Neural crest cell (in vitro differentiated cells): ENCODE measurements at places on chromosomes 5 and 9.
A peak's percentile ranks its signal among the peaks of the same experiment; 100 is the strongest.

DNA sequence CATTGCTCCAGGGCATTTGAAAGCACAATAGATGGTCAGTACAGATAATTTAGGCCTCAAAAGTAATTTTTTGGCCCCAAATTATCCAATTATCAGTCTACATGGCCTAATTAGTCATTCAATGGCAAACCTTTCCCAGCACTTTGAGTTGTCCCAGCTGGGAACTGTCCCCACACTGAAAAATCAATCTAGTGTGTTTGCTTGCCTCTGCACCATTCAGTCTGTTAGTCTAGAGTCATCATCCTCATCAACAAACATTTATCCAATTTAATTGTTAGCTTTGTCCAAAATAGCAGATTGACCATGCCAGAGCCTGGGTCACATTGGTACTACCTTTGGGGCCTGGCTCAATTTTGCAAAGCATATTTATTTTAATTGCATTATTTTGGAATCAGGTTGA is 13.9 kb downstream of the NR4A3 start:
- DNase-seq: no peak

- no peak for DNase-seq
These were observed 7.4 kb downstream of the LRRC14B start for GRCh38 chr5:198516-199196.

DNA sequence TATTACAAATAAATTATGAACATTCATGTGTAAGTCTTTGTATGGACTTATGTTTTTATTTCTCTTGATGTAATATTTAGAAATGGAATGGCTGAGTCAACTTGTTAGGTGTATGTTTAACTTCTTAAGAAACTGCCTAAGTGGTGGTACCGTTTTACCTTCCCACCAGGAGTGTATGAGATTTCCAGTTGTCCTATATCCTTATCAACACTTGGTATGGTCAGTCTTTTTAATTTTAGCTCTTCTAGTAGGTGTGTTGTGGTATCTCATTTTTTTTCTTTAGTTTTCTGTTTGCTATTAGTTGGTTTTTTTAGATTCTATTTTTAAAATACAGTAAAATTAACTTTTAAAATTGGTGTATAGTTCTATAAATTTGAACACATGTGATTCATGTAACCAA is 3.7 kb downstream of the NDUFAF2 start:
- DNase-seq: no peak

GRCh38 chr9:121399126-121399882 is 29.3 kb upstream of the STOM start:
- no peak for DNase-seq

- DNase-seq: no peak
These were observed 39.6 kb downstream of the SH3PXD2B start for GRCh38 chr5:172414531-172415361.

GRCh38 chr5:145471831-145472612 is 363.1 kb downstream of the PRELID2 start:
- no peak for DNase-seq

DNA sequence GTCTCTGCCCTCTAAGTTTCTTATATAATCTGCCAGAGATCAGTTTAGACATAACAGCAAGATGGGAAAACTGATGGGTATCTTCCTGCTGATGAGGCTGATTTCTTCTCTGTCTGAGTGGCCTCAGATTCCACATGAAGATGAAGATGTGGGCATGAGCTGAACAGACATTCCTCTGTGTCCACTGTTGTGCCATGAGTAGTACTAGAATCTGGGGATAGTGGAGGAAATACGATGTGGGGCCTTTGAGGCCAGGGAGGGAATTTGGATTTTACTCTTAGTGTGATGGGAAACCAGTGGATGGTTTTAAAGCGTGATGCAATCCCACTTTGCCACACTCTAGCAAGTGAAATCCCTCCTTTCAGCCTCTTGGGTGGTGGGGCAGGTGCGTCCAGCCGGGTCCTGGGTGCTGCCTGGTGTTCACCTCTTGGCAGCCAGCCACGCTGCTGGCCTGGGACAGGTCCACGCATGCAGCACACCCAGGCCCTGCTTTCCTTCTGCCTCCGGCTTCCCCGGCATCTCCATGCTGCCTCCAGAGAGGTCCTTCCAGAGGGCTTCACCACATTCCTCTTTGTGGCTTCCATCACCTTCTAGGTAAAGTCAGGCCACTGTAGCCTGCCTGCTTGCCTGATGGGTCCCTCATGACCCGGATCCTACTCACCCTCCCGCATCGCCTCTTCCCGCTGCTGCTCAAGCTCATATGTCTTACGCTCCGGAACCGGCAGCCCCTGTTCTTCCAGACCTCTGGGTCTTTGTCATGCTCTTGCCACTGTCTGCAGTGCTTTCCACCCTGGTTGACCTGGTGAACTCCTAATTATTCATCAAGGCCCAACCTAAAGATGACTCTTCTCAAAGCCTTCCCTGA is 28.1 kb upstream of the SH3PXD2B start:
- no peak for DNase-seq

- no peak for DNase-seq
These were observed 515.6 kb downstream of the CCDC171 start for GRCh38 chr9:16068476-16068875.

DNA sequence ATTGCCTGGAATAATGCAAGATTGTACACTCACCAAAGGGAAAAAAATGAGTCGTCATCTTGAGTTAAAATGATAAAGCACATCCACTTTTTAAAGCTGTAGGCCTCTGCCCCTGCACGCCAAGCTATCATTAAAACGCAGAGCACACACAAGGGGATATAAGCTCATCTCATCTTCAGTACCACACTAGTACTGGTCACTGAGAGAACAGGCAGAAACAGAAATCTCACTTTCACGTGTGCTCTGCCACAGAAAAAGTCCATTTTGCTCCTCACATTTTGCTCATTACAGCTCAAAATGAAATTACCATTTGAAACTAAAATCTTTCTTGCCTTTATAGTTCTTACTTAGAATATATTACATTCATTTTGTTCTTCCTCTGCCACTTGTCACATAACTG is 99.2 kb upstream of the SLC30A5 start:
- no peak for DNase-seq

GRCh38 chr5:36719282-36719681 is 112.9 kb downstream of the SLC1A3 start:
- no peak for DNase-seq

DNA sequence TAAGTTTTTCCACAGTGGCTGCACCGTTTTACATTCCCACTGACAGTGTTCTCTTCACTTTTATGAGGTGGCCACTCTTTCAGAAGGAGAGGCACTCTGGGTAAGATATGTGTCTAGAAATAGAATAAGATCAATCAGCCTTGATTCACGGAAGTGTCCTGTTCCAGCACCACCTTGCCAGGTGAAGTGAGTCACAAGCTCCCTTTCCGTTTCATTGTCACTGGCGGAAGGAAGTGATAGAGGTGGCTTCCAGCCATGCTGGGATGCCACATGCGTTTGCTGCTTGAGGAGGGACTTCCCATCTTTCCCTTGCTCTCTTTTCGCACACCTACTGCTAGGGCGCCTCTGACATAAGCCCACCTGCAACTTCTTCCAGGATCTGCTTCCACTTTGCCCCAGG is 217.1 kb downstream of the PIK3R1 start:
- DNase-seq: no peak

GRCh38 chr9:38082446-38083287 is 13.6 kb upstream of the SHB start:
- DNase-seq: no peak

- no peak for DNase-seq
These were observed 526.9 kb upstream of the KLF4 start for GRCh38 chr9:108016446-108016845.

GRCh38 chr5:96353220-96353619 is 79.8 kb downstream of the PCSK1 start:
- no peak for DNase-seq

DNA sequence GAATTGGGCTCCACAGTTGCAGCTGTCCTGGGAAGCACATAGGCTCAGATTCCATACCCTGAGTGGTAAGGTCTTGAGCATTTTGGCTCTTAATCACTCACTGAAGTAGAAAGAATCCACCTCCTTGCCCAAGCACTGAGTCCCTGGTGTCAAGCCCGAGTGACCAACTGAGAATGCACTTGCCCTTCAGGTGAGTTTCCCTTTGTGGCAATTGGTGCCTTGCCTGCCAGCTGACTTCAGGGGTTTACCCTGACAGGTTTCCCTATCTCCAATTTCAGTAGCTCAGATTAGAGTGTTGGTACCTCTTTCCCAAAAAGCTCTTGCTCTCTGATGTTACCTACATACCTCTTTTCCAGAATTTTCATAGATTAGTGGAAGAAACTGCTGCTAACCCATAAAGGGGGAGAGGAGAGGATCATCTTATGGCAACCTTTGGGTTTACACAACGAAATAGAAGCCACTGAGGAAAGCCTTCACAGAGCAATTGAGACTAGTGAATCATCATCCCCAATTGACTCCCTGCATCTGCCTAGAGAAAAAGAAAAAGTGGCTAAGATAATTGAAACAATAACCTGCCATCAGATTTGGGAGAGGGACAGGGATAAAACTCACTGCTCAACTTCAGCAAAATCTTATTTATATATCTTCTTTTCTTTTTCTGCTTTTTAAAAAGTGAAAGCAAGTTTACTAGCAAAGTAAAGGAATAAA is 48.6 kb downstream of the CCL28 start:
- DNase-seq: no peak

DNA sequence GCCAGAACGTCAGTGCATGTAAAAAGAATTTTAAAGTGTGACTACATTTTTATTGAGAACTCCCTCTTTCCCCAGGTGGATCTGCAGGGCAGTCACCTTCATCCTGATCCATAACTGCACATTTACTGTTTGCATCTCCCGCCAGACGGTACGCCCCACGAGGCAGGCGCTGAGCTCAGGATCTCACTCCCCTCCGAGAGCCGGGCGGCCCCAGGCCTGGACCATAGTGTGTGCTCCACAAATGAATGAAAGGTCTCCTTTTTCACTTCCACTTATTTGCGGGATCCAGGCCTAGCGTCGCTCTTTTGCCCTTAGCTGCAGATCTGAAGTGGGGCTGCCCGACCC is 378 bp downstream of the DROSHA start:
- peak; percentile 8 for DNase-seq

DNA sequence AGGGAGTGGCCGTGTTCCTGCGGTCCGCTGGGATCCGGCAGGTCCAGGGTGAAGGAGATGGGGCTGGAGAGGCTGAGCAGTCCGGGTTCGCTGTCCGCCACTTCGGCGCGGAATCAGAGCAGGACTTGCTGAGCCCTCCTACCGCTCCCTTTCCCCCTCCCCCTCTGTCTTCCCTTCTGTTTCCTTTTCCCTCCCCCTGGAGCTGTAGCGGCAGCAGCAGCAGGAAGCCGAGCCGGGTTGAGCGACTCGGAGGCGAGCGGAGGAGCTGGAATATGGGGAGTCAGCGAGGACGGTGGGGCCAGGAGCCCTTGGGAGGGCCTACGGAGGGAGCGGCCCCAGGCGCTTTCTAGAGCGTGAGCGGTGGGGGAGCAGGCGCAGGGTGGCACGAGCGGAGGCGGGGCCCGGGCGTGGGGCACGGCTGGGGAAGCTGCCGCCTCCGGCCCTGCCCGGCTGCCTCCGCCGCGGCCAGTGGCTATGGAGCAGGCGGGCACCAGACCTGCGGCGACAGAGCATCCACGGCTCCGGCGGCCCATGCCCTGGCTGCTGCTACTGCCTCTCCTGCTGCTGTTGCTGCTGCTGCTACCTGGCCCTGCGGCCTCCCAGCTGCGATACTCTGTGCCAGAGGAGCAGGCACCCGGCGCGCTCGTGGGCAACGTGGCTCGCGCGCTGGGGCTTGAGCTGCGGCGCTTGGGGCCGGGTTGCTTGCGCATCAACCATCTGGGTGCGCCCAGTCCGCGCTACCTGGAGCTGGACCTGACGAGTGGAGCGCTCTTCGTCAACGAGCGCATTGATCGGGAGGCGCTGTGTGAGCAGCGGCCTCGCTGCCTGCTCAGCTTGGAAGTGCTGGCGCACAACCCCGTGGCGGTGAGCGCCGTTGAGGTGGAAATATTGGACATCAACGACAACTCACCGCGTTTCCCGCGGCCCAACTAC is at the start of gene PCDHAC2:
PCDHAC2 (plus strand) TSS at position 184 of the 933 bp plus-strand sequence; CDS start at position 475, 291 bp downstream.
- DNase-seq: peak; percentile 55

DNA sequence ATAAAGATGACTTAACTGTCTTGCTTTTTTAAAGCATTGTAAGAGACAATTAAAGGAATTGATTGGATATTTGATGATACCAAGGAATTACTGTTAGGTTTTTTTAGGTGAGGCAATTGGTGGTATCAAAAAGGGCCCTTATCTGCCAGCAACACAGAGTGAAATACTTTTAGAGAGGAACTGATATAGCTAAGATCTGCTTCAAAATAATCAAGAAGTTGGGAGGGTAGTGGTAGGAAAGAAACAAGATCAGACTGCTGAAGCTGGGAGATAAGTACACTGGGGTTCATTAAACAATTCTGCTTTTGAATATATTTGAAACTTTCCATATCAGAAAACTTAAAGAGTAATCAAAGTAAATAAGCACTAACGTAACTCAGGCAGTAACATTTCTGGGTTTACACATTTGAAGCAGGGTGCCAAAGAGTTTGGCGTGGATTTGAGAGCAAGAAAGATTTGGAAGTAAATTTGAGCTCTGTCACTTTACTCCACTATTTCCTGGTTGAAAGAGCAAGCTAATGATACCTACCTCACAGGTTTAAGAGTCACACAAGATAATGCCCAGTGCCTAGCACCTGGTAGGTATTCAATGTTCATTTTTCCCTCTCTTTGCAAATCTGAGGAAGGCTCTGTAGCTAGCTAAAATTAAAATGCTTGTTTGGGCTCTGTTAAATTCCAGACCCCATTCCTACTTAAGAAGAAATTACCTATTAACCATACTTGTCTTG is 6.9 kb downstream of the ERMP1 start:
- no peak for DNase-seq

GRCh38 chr5:68714810-68715209 is 379.0 kb upstream of the SLC30A5 start:
- DNase-seq: no peak

- DNase-seq: no peak
These were observed 42.9 kb upstream of the MEF2C start for GRCh38 chr5:88925692-88926490.

DNA sequence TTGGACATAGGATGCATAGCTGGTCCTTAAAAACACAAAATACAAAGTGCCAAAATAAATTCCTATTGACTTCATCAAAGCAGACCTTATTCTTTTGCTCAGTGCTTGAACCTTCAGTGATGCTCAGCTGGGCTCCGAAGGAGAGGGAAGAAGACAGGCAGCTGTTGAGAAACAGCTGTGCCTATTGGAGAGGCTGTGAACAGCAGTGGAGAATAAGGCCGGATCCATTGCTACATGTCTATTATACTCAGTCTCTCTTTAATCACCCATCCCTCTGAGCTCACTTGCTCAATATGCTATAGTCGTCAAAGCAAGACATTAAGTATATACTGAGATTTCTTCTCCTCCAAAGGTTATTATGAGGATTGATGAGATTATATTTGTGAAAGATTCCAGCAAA is 174.4 kb downstream of the CHSY3 start:
- no peak for DNase-seq
